ENCODE measurements at places on chromosomes 11 and 22. TPM values are rescaled to one million over a fixed set of nuclear protein-coding genes. Genes with fewer than 3 reads are reported as not detected.

The FAT3 gene
- under 0.01 TPM for total RNA-seq

The RBM7 gene
- total RNA-seq = 38.3 TPM

The ARRB1 gene
- total RNA-seq = 62.9 TPM

The GTF2H1 gene
- total RNA-seq = 39.4 TPM

The ZBTB16 gene
- total RNA-seq = 0.34 TPM
